ENCODE measurements at places on chromosomes 3 and 15. TPM values are rescaled to one million over a fixed set of nuclear protein-coding genes. Genes with fewer than 3 reads are reported as not detected.

Gene FANCD2OS
- not detected for total RNA-seq

Gene SPATA12
- total RNA-seq, result 0.10 TPM

Gene DIS3L
- 31.1 TPM for total RNA-seq

Gene AQR
- total RNA-seq, result 41.4 TPM

Gene CNTN3
- total RNA-seq, result not detected

Gene ACAN
- 0.03 TPM for total RNA-seq

Gene CSPG4
- 17.5 TPM for total RNA-seq

Gene CALML4
- total RNA-seq, result 5.4 TPM

Gene ISLR2
- 0.36 TPM for total RNA-seq

Gene MRAS
- 14.2 TPM for total RNA-seq

Gene ARPIN
- total RNA-seq, result 6.3 TPM

Gene GPR87
- total RNA-seq, result not detected
